ENCODE measurements at places on chromosomes 2 and 18. TPM values are rescaled to one million over a fixed set of nuclear protein-coding genes. Genes with fewer than 3 reads are reported as not detected.

POTEJ gene
- 0.16 TPM for total RNA-seq

NPPC gene
- 1.8 TPM for total RNA-seq

LYPD1 gene
- total RNA-seq, result 33.9 TPM

UGT1A3 gene
- total RNA-seq, result not detected

RAX gene
- total RNA-seq, result 0.63 TPM

RAPGEF4 gene
- total RNA-seq, result 0.59 TPM

HOXD4 gene
- 24.1 TPM for total RNA-seq

BMP10 gene
- not detected for total RNA-seq

ITGA4 gene
- total RNA-seq, result 1.2 TPM

POTEF gene
- 0.25 TPM for total RNA-seq

DNAJC27 gene
- 9.2 TPM for total RNA-seq

C2orf72 gene
- 0.28 TPM for total RNA-seq

KCNIP3 gene
- 2.3 TPM for total RNA-seq

TMEM185B gene
- total RNA-seq, result 24.6 TPM

WDCP gene
- total RNA-seq, result 11.2 TPM

OTOF gene
- total RNA-seq, result 0.09 TPM

IL1RN gene
- total RNA-seq, result 1.3 TPM

CD302 gene
- total RNA-seq, result 19.8 TPM

TCF23 gene
- total RNA-seq, result 0.25 TPM

SKOR2 gene
- total RNA-seq, result 0.13 TPM

PRSS56 gene
- total RNA-seq, result 0.59 TPM

INSIG2 gene
- total RNA-seq, result 19.7 TPM

UGT1A5 gene
- total RNA-seq, result 0.45 TPM

SERPINB7 gene
- not detected for total RNA-seq

MC4R gene
- total RNA-seq, result 1.0 TPM

MAP3K19 gene
- total RNA-seq, result 0.58 TPM

OR6B2 gene
- total RNA-seq, result 0.38 TPM

SIX2 gene
- 2.0 TPM for total RNA-seq

THUMPD2 gene
- 11.0 TPM for total RNA-seq

ALPI gene
- total RNA-seq, result 0.18 TPM

UBR3 gene
- total RNA-seq, result 49.5 TPM

CDH20 gene
- 9.5 TPM for total RNA-seq

Measured in motor neuron (in vitro differentiated cells).